Activated T-cell treated with anti-CD3 and anti-CD28 coated beads, Interleukin-2, amount 50 U/mL, for 48 hours (primary cell): ENCODE measurements at places on chromosomes 6 and 20.

DNA sequence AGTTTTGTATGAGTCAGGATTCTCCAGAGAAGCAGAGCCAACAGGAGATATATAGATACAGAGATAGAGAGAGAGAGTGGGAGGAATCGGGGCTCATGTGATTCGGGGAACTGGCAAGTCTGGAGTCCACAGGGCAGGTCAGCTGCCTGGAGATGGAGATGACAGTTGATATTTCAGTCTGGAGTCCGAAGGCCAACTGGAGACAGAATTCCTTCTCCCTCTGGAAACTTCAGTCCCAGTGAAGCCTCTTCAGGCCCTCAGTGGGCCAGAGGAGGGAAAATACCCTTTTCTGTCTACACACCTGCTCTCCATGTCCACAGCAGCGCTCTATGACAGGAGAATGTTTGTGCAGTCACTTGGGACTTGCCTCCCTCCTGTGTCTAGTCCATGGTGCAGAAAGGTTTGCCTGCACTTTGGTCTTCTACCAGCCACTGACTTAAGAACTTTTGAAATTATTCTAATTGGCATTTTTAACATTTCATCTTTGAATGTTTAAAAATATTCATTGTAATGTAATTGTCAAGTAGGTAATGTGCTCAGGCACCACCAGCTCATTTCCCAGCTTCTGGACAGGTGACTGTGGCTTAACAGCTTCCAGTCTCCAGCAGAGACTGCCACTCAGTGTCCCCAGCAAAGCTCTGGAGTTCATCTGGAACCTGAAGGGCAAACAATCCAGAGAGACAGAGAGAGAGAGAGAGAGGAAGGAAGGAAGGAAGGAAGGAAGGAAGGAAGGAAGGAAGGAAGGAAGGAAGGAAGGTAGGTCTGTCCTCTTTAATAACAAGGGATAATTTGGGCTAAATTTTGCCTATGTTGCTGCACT is 43.8 kb upstream of the AFDN start:
- no peak for DNase-seq

DNA sequence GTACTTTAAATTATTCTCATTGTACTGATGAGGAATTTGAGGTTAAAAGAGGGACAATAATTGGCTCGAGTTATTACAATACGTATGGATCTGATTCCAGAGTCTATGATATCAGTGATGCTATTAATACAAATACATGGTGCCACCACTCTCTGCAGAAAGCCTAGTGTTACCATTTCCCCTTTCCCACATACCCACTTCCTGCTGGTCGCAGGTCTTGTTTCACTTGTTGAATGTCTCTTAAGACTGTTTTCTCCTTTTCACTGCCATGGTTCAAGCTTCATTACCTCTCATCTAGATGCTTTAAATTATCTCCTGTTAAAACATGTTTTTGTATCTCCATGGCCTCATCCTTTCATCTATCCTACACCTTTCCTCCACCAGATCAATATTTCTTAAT is 62.0 kb downstream of the FHL5 start:
- no peak for DNase-seq

DNA sequence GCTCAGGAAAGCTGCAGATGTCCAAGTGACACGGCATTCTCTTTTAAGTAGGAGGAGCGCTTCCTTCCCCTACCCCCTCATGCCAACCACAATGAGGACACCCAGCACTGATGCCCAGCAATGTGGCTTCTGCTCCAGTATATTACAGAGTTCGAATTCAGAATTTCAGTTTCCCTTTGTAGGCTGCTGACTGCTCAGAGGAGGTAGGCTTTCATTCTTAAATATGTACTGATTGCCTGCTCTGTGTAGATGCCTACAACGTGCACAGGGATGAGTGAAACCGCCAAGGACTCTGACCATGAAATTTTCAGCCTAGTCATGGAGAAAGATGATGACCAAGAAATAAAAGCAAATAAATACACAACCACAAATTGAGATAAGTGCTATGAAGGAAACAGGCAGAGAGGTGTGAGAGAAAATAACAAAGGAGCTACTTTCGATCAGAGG is 50.9 kb upstream of the TNFAIP3 start:
- DNase-seq: peak; percentile 17

DNA sequence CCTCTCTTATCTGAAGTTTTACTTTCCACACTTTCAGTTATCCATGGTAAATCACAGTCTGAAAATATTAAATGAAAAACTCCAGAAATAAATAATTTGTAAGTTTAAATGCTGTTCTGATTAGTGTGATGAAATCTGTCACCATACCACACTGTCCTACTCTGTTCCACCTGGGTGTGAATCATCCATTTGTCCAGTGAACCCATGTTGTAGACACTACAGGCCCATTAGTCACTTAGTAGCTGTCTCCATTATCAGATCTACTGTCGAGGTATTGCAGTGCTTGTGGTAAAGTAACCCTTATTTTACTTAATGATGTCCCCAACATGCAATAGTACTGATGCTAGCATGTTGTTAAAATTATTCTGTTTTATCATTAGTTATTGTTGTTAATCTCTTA is 29.2 kb upstream of the MMS22L start:
- no peak for DNase-seq

DNA sequence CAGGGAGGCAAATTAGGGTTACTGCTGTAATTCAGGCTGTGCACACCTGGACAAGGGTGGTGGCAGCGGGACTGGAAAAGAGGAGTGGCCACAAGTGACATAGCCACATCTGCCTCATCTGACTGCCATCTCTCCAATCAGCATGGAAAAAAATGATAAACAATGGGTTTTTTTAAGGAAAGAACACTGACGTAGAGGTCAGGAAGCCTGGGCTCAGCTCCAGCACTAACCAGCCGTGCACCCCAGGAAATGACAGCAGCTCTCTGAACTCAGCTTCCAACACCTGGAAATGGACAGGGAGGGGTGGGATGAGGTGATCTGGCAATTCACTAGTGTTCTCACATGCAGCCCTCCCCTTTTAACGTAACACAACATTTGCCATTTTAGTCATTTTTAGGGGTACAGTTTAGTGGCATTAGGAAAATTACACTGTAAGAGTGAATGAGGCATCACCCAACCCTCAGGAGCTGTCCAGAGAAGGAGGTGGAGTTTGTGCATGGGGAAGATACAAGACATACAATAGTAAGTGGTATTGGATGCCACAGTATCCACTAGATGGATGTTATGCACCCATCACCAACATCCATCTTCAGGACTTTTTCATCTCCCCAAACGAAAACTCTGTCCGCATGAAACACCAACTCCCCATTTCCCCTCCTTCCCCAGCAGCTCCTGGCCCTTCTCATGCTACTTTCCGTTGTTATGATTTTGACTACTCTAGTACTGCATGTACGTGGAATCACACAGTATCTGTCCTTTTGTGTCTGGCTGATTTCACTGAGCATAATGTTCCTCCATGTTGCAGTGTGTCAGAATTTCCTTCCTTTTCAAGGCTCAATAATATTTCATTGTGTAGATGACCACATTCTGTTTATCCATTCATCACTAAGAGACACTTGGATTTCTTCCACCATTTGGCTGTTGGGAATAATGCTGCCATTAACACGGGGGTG is 215.5 kb upstream of the ECI2 start:
- no peak for DNase-seq

- peak; percentile 60 for DNase-seq
Measured at GRCh38 chr20:38242848-38243708, 17.5 kb downstream of the KIAA1755 start.

- DNase-seq: no peak
Measured at GRCh38 chr6:140134224-140134623, 759.8 kb upstream of the CITED2 start.

GRCh38 chr6:14652536-14652935 is 535.0 kb downstream of the CD83 start:
- no peak for DNase-seq
